Substantia nigra (tissue), 51 donors: ENCODE measurements at places on chromosomes 16 and 17.

DNA sequence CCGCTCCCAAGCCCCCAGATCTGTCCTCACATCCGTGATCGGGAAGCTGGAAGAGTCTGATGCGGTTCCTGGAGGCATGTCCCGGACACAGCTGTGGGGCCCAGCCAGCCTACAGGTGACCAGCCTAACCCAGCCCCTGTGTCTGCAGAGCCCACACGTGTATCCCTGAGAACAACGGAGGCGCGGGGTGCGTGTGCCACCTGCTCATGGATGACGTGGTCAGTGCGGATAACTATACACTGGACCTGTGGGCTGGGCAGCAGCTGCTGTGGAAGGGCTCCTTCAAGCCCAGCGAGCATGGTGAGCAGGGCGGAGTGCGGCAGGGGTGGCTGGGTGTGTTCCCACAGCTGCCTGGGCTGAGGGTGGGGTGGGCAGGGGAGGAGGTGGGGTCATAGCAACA lies 30.9 kb downstream of the IL4R start:
- DNase-seq, result no peak

DNA sequence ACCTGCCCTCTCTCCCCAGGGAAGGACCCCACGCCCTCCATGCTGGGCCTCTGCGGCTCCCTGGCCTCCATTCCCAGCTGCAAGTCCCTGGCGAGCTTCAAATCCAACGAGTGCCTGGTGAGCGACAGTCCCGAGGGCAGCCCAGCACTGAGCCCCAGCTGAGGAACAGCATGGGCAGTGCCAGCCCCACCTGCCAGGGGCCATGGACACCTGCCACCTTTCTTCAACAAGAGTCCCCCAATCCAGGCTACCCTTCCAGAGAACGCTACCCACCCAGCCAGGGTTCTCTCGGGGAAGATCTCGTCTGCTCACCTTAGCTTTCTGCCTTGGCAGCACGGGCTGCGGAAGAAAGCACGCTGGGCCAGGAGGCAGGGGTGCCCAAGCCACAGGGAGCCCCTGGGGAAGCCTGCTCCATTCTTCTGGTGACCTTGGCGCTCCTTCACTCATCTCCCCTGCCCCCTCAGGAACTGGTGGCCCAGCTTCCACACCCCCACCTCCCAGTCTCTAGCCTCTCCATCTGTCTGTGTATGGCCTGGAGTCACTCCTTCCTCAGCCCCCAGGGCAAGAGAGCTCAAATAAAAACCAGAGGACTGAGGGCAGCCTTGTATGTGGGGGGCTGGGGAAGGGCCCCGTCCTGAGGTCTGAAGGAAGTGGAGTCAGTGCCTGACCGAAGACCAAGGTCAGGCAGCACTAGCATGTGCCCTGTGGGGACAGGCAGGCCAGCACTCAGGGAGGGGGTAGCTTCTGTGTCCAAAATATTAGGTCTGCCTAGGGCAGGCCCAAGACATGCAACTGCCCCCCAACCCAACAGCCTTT lies 6.3 kb downstream of the SLC25A39 start:
- no peak for DNase-seq

- no peak for DNase-seq
Measured at GRCh38 chr17:4504188-4504587, 5.5 kb downstream of the SPNS2 start.

DNA sequence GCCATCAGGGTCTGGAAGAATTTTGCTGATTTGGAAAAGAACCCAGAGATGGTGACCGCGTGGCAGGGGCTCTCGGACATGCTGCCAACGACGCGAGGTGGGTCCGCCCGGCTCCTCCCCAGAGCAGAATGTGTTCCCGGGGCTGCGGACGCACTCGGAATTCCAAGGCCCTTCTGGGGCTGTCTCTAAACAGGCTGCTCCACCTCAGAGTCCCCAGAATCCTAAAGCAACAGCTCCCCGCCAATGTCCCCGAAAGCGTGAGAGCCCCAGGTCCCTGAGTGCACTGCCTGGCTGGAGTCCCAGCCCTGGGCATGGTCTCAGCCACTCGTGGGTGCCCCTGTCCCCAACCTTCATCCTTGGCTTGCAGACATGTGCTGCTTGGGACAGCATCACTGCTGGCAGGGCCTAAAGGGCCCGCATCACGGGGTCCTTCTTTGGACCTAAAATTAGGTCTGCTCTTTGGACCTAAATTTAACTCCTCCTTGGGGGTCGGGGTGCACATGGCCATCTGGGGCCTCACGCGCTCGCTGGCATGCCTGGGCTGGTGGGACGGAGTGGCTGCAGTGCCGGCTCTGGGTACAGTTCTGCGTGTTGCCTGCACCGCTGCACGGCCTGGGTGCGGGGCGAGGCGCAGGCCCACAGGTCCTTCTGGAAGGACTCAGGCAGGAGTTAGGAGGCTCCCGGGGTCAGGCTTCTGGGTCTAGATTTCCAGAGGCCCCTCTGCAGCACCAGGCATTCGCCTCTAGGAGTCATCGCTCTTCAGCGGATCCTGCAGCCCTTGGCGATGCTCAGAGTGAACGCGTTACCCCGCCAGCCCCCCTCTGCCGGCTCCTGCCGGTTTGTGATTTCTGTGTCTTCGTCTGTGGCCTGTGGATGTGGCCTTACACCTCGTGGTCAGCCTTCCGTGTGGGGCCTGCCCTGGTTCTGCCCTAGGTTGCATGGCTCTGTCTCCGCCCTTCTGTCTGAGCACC lies 41.9 kb upstream of the CHMP6 start:
- no peak for DNase-seq
